ENCODE measurements at places on chromosomes 16 and 17. TPM values are rescaled to one million over a fixed set of nuclear protein-coding genes. Genes with fewer than 3 reads are reported as not detected.

TVP23A gene
- total RNA-seq = not detected

DNA sequence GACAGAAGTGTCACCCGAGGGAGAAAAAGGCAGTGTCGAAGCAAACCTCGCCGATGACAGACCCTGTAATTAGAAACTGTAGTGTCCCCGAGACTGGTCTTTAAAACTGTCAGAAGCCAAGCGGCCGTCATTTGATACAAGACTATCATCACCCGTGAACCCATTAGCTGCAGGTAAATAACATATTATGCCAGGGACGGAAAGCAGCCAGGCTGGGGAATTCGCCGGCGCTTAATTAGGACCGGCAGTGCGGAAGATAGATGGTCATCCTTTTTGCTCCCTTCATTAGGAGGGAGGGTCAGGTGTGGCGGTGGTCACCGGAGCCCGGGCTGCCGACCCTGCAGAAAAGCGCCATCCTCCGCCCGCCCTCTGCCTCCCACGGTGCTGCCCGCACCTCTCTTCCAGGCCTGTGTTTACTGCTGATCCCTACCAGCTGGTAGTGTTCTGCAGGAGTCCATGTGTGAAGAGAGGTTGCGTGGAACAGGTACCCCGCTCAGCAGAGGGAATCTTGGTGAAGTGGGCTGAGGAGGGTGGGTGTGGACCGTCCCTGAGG lies 109.4 kb upstream of the GSE1 start:
- no peaks in the 10 kb centered on the region for H3K4me1 ChIP-seq
- no peak overlapping the region for H3K27ac ChIP-seq
- H3K27me3 ChIP-seq = no peaks in the 10 kb centered on the region
- H3K36me3 ChIP-seq = no peaks in the 10 kb centered on the region

LGALS3BP gene
- 28.2 TPM for total RNA-seq

CD300C gene
- not detected for total RNA-seq

DNA sequence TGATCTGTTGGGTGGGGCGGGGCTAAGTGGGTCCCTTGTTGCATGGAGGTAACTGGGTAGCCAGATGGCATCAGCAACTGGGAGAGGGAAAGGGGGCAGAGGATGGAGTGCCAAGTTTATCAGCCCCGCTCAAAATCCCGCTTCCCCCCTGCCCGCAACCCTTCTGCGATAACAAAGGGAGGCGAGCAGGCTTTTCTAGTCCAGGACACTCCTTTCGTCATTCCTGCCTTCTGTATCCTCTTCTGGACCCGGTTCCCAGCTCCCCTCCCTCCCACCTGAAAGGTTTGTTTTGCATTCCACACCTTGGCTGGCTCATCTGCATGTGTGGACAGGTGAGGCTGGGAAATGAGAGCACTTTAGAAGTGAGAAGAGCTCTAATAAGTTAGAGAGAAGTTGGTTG lies 53.3 kb downstream of the HLF start:
- peaks cover 33% of the 10 kb centered on the region for H3K4me1 ChIP-seq
- H3K4me3 ChIP-seq = peak overlapping the region; percentile 17
- H3K27ac ChIP-seq = no peak overlapping the region
- no peak for DNase-seq

OR2C1 gene
- not detected for total RNA-seq

PRSS36 gene
- total RNA-seq = 0.19 TPM

DNA sequence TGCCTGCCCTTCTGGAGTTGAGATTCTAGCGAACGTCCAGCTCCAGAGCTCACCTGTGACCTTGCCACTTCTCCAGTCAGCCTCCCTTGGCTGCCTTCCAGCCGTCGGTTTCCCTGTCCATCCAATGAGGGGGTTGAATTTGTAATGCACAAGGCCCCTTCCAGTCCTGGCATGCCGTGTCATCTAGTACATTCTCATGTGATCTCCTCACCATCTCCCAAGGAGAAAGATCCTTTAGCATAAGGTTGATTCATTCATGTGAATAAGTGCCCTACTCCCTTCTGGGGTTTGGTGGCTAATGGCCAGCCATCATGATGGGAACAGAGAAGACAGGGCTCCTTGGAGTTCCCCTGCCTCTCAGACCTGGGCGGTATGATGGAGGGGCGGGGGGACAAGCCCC lies 18.9 kb upstream of the ABCC3 start:
- H3K27ac ChIP-seq = no peak overlapping the region
- H3K4me3 ChIP-seq = no peak overlapping the region
- H3K27me3 ChIP-seq = no peaks in the 10 kb centered on the region
- peaks cover 9% of the 10 kb centered on the region for H3K4me1 ChIP-seq
- no peaks in the 10 kb centered on the region for H3K36me3 ChIP-seq
- no peak for DNase-seq

SRL gene
- total RNA-seq = not detected

- H3K27ac ChIP-seq = no peak overlapping the region
- no peak for DNase-seq
- H3K4me1 ChIP-seq = no peaks in the 10 kb centered on the region
- H3K36me3 ChIP-seq = no peaks in the 10 kb centered on the region
- no peak overlapping the region for H3K4me3 ChIP-seq
Observed at GRCh38 chr16:84414789-84415326, 46.5 kb downstream of the ATP2C2 start.

DNA sequence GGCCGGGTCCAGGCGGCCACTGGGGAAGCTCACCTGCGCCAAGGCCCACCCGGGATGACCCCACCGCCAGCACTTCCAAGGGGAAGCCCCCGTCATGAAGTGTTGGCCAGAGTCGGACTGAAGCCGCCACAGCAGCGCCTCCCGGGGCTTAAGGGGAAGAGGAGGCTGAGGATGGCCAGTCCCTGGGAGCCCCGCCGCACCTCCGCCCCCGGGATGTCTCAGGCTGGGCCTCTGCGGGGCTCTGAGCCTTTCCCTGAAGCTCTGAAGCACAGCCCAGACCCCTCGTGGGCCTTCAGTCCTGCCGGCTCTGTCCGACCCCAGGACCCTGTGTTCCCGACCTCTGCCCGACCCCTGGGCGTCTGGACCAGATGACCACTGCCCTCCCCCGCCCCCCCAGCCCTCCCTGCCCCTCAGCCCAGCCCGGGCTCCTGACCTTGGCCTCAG lies 42.8 kb upstream of the ACSF3 start:
- DNase-seq = no peak
- no peaks in the 10 kb centered on the region for H3K27me3 ChIP-seq
- no peak overlapping the region for H3K27ac ChIP-seq
- H3K4me1 ChIP-seq = peaks cover 10% of the 10 kb centered on the region
- no peaks in the 10 kb centered on the region for H3K36me3 ChIP-seq
- H3K4me3 ChIP-seq = no peak overlapping the region

GRCh38 chr16:9389543-9390207 lies 298.2 kb downstream of the HAPSTR1 start:
- no peaks in the 10 kb centered on the region for H3K27me3 ChIP-seq
- no peak overlapping the region for H3K27ac ChIP-seq
- no peaks in the 10 kb centered on the region for H3K4me1 ChIP-seq
- H3K36me3 ChIP-seq = peaks cover 2% of the 10 kb centered on the region
- no peak for DNase-seq
- no peak overlapping the region for H3K4me3 ChIP-seq

DNA sequence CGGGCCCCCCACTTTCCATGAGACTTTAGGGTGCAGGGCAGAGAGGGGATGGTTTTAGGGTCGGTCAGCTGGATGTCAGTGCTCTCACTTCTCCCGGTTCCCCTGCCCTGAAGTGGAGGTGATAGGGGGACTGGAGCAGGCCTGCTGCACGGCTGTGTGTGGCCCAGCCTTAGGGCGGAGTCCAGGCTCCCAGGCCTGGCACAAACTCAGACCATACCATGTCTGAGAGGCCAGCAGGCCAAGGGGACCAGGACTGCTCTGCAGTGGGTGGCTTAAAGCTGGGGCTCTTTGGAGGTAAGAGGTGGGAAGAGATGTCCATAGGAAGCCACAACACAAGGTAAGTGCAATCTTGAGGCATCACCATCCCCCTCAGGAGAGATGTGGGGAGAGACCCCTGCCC lies 8.3 kb downstream of the TFAP4 start:
- peaks cover 7% of the 10 kb centered on the region for H3K36me3 ChIP-seq
- H3K27me3 ChIP-seq = no peaks in the 10 kb centered on the region
- peaks cover 19% of the 10 kb centered on the region for H3K4me1 ChIP-seq
- no peak overlapping the region for H3K27ac ChIP-seq
- DNase-seq = no peak

CES1 gene
- total RNA-seq = not detected

HSPB9 gene
- 0.28 TPM for total RNA-seq

DNA sequence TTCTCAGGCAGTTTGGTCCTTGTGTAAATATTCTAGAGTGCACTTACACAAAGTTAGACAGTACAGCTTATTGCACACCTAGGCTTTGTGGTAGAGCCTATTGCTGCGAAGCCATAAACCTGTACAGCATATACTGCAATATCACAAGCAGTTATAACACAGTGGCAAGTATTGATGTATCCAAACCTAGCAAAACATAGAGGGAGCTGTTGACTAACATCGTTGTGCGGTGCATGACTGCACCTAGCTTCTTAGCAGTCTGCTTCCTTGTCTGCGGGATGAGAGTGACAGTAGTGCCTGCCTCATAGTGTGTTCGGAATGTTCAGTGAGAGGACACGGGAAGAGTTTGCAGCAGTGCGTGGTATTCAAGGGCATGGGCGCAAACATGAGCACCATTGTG lies 78.9 kb downstream of the MPRIP start:
- no peak overlapping the region for H3K4me3 ChIP-seq
- no peak for DNase-seq
- peaks cover 65% of the 10 kb centered on the region for H3K4me1 ChIP-seq
- H3K27ac ChIP-seq = no peak overlapping the region
- H3K27me3 ChIP-seq = no peaks in the 10 kb centered on the region

- no peaks in the 10 kb centered on the region for H3K36me3 ChIP-seq
- H3K4me1 ChIP-seq = peaks cover 4% of the 10 kb centered on the region
- H3K27me3 ChIP-seq = peaks cover 16% of the 10 kb centered on the region
- H3K27ac ChIP-seq = no peak overlapping the region
- DNase-seq = no peak
Observed at GRCh38 chr16:1261131-1261892, 5.4 kb downstream of the TPSD1 start.

GRCh38 chr16:11285842-11286241 lies 4.7 kb upstream of the PRM1 start:
- no peak for DNase-seq
- H3K27ac ChIP-seq = peak overlapping the region; percentile 26
- H3K4me1 ChIP-seq = peaks cover 40% of the 10 kb centered on the region
- H3K36me3 ChIP-seq = no peaks in the 10 kb centered on the region
- peak overlapping the region; percentile 51 for H3K4me3 ChIP-seq

- no peak overlapping the region for H3K27ac ChIP-seq
- H3K27me3 ChIP-seq = no peaks in the 10 kb centered on the region
- peaks cover 32% of the 10 kb centered on the region for H3K36me3 ChIP-seq
Observed at GRCh38 chr16:11890231-11890965, 25.4 kb downstream of the GSPT1 start.

DNA sequence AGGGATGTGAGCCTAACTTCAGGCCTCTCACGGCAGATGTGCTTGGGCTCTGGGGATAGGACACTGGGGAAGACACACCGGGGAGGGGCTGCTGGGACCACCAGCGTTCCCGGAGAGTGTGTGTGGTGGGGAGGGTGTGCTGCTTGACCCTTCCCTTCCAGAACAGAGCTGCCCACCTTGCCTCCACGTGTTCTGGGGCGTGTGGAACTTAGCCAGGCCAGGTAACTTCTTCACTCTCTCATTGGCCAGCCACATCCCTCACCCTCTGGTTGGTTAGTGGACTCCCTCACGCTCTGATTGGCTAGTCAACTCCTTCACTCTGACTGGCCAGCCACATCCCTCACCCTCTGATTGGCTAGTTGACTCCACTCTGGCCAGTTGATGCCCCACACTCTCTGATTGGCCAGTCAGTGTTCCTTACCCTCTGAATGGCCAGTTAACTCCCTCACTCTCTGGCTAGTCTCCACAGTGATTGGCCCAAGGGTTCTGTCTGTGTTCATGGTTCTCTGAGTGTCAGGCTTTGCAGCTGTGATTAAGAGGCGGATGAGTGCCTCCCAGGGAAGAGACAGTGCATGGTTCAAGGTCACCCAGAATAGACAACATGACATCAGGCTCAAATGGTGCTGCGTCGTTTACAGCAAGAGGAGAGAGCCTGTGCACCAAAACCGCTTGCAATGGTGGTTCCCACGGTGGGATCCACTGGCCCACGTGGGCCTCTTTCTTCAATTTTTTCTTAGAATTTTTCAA lies 10.0 kb downstream of the TMEM235 start:
- H3K4me3 ChIP-seq = no peak overlapping the region
- peaks cover 9% of the 10 kb centered on the region for H3K4me1 ChIP-seq
- no peak overlapping the region for H3K27ac ChIP-seq
- no peaks in the 10 kb centered on the region for H3K27me3 ChIP-seq
- no peaks in the 10 kb centered on the region for H3K36me3 ChIP-seq

UTS2R gene
- total RNA-seq = not detected

DNA sequence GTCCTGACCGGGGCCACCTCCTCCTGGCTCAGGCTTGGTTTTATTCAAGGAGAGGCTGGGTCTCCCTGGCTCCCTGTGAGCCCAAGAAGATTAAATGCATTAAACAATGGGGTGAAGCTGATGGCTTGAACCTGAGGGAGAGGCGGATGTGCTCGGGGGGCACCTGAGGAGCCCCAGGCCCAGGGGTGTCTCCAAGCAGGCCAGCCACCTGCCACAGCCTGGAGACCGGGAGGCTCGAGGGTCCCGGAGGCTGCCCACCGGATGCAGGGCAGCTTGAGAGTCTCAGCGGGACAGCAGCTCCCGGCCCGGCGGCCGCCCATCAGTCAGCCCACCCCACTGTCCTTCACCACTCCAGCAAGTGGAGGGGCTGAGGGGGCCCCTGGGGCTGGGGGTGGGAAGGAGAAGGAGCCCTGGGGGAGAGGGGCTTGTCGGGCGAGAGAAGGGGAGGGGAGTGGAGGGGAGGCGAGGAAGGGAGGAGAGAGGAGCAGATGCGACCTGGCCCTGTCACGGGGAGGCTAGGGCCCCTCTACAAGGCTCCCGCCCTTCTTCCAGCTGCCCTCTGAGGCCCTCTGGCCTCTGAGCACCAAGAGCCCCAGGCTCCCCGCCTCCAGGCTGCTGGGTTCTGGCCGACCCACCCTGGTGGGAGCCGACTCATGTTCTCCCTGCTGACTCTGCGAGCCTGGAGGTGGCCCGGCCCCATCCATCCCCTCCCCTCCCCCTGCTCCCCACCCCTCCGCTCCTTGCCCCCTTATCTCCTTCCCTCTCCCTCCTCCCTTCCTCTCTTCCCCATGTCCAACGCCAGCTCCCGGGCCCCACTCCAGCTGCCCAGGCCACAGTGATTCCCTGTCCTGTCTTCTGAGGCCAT lies 13.2 kb downstream of the CD7 start:
- H3K4me1 ChIP-seq = peaks cover 81% of the 10 kb centered on the region
- H3K27ac ChIP-seq = peak overlapping the region; percentile 87
- H3K27me3 ChIP-seq = no peaks in the 10 kb centered on the region
- peak overlapping the region; percentile 98 for H3K4me3 ChIP-seq

GRCh38 chr16:84735849-84736586 lies 36.2 kb downstream of the USP10 start:
- H3K4me3 ChIP-seq = no peak overlapping the region
- H3K4me1 ChIP-seq = peaks cover 75% of the 10 kb centered on the region
- H3K27me3 ChIP-seq = no peaks in the 10 kb centered on the region

Measured in activated T-cell treated with anti-CD3 and anti-CD28 coated beads, Interleukin-2, amount 50 U/mL, for 72 hours (primary cell).